Upper lobe of left lung (tissue), 6 donors: ENCODE measurements at places on chromosomes 1 and 21. TPM values are rescaled to one million over a fixed set of nuclear protein-coding genes. Genes with fewer than 3 reads are reported as not detected.

DNA sequence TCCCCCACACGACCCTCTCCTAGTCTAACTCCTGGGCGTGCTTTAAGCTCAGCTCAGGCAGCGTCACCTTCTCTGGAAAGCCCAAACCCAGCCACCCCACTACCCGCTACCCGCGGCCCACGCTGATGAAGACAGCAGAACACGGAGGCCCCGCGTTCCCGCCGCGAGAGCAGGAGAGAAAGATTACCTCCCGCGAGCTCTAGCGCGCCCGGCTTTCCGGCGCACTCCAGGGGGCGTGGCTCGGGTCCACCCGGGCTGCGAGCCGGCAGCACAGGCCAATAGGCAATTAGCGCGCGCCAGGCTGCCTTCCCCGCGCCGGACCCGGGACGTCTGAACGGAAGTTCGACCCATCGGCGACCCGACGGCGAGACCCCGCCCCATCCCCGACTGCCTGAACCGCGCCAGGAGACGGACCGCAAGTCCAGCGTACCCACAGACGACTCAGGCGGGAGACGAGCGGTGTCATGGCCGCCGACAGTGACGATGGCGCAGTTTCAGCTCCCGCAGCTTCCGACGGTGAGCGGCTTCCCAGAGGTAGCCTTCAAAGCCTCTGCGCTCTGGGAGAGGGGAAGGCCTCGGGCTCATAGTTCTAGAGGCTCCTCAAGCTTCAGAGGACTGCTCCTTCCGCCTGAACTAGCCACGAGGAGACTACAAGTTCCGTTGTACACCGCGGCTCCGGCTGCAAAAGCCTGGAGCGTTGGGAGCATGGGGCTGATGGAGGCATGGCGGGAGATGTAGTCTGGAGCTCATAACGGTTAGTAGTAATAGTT lies at the start of the genes MUTYH and TOE1:
TSS of gene MUTYH (minus strand) at position 652 of the 770 bp plus-strand sequence. CDS start 5,935 bp downstream, outside the sequence.
TSS of gene TOE1 (plus strand) at position 382 of the 770 bp plus-strand sequence. CDS start at position 465, 83 bp downstream.
- H3K4me3 ChIP-seq, result peak within 1 kb of the TSS; percentile 75
- H3K27ac ChIP-seq, result peak within 1 kb of the TSS; percentile 98
- H3K27me3 ChIP-seq, result no peaks in the 10 kb centered on the region
- peak; percentile 95 for DNase-seq
- H3K36me3 ChIP-seq, result peaks cover 14% of the 10 kb centered on the region

GRCh38 chr1:157596384-157596783 lies 1.5 kb downstream of the FCRL4 start:
- H3K4me1 ChIP-seq, result no peaks in the 10 kb centered on the region
- no peaks in the 10 kb centered on the region for H3K36me3 ChIP-seq
- H3K27me3 ChIP-seq, result no peaks in the 10 kb centered on the region
- H3K4me3 ChIP-seq, result no peak overlapping the region

DNA sequence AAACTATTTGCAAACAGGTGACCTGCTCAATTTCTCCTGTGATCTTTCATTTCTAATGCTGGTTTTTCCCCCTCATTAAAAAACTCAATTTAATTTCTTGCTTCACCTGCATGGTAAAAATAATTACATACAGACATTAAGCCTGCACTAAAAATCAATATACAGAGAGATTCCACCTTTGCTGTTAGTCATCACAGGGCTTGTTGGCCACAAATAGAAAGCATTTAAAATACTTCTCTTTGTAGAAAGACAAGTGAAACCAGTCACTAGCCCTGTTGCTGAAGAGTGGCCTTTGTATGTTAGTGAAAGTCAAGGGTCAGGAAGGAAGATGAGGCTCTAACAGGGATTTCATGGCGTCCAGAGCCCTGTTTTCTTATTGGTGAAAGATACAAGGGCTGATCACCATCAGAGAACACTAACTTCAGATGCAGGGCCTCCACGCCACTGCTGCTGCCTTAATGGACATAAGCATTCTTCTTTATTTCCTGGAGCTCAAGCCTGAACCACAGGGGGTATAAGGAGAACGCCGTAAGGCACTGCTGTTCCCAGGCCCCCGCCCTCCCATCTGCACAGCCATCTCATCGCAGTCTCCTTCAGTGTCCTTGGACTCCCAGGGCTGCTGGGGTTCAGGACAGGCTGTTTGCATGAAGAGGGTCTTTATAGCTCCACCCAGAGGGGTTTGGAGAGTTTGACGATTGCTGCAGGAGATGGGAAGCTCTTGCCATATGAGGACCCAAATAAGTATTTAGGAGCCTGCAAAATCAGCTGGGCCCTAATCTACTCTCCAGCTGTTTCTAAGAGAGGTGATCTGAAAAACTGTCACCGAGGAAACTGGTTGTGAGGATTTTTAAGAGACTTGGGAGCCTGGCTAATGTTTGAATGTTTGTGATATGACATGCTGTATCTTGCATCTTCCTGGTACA lies 117.3 kb upstream of the IRF2BP2 start:
- DNase-seq, result no peak
- H3K27ac ChIP-seq, result peak overlapping the region; percentile 97
- H3K36me3 ChIP-seq, result no peaks in the 10 kb centered on the region
- peaks cover 69% of the 10 kb centered on the region for H3K4me1 ChIP-seq
- H3K27me3 ChIP-seq, result no peaks in the 10 kb centered on the region
- H3K4me3 ChIP-seq, result no peak overlapping the region

GRCh38 chr1:235708390-235708962 lies 58.9 kb upstream of the GNG4 start:
- H3K27ac ChIP-seq, result no peak overlapping the region
- H3K36me3 ChIP-seq, result peaks cover 26% of the 10 kb centered on the region
- no peaks in the 10 kb centered on the region for H3K27me3 ChIP-seq
- H3K4me3 ChIP-seq, result no peak overlapping the region
- DNase-seq, result no peak

DNA sequence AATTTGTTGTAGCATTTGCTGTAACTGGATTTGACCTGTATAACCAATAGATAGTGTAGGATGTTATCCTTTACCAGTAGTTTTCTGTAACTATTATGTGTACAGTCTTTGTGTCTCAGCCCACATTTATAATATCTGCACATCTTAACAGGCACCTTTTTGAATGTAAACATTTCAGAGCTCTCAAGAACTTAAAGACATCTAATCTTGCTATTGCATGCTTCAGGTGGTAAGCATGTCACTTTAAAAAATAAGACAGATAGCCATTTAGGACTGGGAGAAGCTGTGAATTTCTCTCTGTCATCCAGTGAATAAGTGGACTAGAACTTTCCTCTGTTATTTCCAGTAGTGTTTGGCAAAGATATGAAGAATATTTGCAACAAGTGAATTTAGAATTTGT lies 22.6 kb upstream of the GPR52 start:
- no peaks in the 10 kb centered on the region for H3K36me3 ChIP-seq
- DNase-seq, result no peak
- H3K4me3 ChIP-seq, result no peak overlapping the region
- no peaks in the 10 kb centered on the region for H3K4me1 ChIP-seq
- H3K27ac ChIP-seq, result no peak overlapping the region

DNA sequence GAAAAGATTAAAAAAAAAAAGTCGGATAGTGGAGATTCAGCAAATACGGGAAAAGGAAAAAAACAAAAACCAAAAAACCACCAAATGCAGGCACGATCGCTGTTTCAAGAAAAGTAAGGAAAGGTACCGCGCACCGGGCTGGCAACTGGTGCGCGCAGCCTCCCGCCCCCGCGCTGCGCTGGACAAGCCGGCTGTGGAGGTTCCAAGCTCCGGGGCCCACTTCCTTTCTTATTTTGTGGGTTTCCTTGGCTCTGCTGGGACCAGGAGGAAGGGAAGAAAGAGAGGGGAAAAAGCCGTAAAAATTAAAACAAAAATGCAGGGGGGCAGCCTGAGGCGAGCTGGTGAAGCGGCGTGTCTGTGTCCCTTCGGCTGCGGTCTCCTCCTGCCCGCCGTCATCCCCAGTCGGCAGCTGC lies 233 bp downstream of the ADAMTS5 start:
- peak overlapping the region; percentile 1 for H3K4me3 ChIP-seq
- H3K27me3 ChIP-seq, result no peaks in the 10 kb centered on the region
- no peaks in the 10 kb centered on the region for H3K36me3 ChIP-seq
- H3K4me1 ChIP-seq, result peaks cover 21% of the 10 kb centered on the region
- DNase-seq, result peak; percentile 84
- H3K27ac ChIP-seq, result no peak overlapping the region

- H3K4me3 ChIP-seq, result no peak overlapping the region
- H3K27me3 ChIP-seq, result no peaks in the 10 kb centered on the region
- DNase-seq, result no peak
- H3K4me1 ChIP-seq, result peaks cover 8% of the 10 kb centered on the region
These were observed 25.2 kb downstream of the NKAIN1 start for GRCh38 chr1:31214316-31215064.

DNA sequence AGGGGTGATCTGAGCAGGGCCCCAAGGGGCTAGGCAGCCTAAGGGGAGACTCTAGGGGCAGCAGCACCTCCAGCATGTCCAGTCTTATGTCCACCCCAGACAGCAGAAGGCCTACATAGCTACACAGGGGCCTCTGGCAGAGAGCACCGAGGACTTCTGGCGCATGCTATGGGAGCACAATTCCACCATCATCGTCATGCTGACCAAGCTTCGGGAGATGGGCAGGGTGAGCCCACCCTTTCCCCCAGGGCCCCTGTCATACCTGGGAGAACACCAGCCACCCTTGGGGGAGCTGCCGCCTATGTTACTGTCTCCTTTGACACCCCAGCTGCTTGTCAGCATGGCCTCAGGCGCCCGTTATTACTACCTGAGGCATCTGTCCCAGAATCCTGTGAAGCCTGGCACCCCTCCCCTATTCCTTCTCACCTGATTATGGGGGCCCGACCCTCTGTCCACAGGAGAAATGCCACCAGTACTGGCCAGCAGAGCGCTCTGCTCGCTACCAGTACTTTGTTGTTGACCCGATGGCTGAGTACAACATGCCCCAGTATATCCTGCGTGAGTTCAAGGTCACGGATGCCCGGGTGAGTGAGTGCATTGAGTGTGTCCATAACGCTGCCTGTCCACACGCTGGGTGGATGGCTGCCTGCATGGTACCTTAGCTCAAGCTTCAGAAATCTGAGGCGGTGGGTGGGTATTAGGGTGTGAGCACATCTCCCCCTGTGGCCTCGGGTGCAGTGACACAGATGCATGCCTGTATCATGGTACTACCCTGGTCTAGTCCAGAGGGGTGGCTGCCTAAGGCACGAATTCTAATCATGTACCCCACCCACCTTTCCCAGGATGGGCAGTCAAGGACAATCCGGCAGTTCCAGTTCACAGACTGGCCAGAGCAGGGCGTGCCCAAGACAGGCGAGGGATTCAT lies 29.7 kb upstream of the KDM4A start:
- no peak overlapping the region for H3K4me3 ChIP-seq
- H3K36me3 ChIP-seq, result peaks cover 63% of the 10 kb centered on the region
- no peaks in the 10 kb centered on the region for H3K4me1 ChIP-seq
- H3K27me3 ChIP-seq, result no peaks in the 10 kb centered on the region
- DNase-seq, result no peak

Gene CSRP1
- 216 TPM for total RNA-seq

Gene RORC
- 28.3 TPM for total RNA-seq

- DNase-seq, result no peak
- no peak overlapping the region for H3K27ac ChIP-seq
- no peaks in the 10 kb centered on the region for H3K27me3 ChIP-seq
- H3K4me1 ChIP-seq, result no peaks in the 10 kb centered on the region
- H3K36me3 ChIP-seq, result no peaks in the 10 kb centered on the region
These were observed 67.0 kb downstream of the XCL2 start for GRCh38 chr1:168476588-168477385.

Gene ABCA4
- total RNA-seq, result under 0.01 TPM

- no peaks in the 10 kb centered on the region for H3K4me1 ChIP-seq
- H3K27me3 ChIP-seq, result no peaks in the 10 kb centered on the region
- no peak for DNase-seq
- H3K4me3 ChIP-seq, result no peak overlapping the region
These were observed 171.1 kb downstream of the DAB1 start for GRCh38 chr1:57252597-57253294.

DNA sequence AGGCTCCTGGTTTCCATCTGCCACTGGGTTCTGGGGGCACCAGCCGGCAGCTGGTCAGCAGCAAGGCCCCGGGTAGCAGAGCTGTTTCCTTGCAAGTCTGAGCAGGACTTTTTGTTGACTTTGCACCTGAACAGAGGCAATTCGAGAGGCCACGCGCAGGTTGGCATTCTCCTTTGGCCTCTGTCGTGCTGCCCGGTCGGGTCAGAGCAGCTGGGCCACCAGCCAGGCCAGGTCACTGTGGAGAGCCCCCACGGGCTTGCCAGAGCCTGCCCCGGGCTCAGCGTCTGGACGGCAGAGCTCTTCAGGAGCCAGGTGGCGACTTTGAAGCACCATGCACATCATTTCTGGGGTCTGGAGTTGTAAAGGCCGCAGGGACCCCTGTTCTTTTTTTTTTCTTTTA lies 28.4 kb upstream of the TMEM52 start:
- peak; percentile 79 for DNase-seq
- H3K27me3 ChIP-seq, result no peaks in the 10 kb centered on the region
- H3K36me3 ChIP-seq, result no peaks in the 10 kb centered on the region
- H3K27ac ChIP-seq, result no peak overlapping the region
- H3K4me3 ChIP-seq, result no peak overlapping the region
- H3K4me1 ChIP-seq, result peaks cover 9% of the 10 kb centered on the region

DNA sequence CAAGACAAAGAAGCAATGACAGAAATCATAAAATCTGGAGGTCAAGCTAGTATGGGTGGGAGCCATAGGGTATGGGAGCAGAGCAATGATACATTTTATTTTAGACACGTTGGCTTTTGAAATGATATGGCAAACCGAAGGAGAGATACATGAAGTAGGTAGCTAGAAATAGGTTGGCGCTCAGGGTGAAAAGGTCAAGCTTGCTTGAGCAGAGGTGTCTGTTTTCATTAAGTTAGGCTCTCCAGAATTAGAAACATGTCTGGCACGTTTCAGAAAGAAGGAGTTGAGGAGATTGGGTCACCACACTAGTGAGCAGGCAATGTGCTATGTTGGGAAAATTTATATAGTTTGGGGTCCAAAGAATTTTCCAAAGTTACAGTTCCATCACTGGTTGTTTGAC lies 151.4 kb downstream of the AMY1C start:
- H3K27me3 ChIP-seq, result no peaks in the 10 kb centered on the region
- no peaks in the 10 kb centered on the region for H3K4me1 ChIP-seq
- H3K36me3 ChIP-seq, result no peaks in the 10 kb centered on the region
- no peak overlapping the region for H3K27ac ChIP-seq
- H3K4me3 ChIP-seq, result no peak overlapping the region

DNA sequence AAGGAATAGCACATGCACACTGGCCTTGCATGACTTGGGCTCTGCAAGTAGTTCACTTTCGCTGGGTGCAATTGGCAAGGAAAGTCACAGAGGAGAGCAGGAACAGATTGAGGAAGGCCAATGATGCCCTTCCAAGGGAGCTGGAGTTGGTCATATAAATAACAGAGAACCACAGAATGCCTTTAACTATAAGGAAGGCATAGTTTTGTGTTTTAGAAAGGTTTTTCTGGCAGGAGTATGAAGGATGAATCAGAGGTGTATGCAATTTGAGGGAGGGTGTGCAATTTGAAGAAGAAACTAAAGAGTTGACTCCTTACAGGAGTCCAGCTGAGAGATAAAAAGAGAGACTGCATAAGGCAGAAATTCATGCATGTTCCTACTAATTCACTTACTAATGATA lies 112.1 kb downstream of the PHTF1 start:
- H3K36me3 ChIP-seq, result no peaks in the 10 kb centered on the region
- H3K4me3 ChIP-seq, result no peak overlapping the region
- no peaks in the 10 kb centered on the region for H3K4me1 ChIP-seq
- no peaks in the 10 kb centered on the region for H3K27me3 ChIP-seq
- no peak for DNase-seq
- H3K27ac ChIP-seq, result no peak overlapping the region
